LoVo (cell line): ENCODE measurements at places on chromosomes 3 and 15.
A peak's percentile ranks its signal among the peaks of the same experiment; 100 is the strongest.

DNA sequence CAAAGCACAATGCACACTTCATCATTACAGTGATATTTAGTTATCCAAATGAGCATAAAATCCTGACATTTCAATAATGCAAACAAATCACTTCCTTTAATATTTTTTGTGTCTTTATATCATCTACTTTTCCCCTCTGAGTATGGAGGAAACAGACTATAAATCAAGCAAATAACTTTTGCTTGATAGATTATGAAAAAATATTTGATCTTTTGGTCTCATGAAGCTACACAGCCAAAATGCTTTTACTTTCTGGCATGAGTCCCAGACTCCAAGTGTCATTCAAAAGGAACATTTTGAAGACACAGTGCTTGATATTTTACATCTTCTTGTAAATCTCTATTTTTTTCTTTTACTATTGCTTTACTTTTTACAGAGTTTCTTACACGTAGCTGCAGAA, 215.3 kb upstream of the ROBO1 start:
- no peak for DNase-seq

GRCh38 chr3:119084371-119085069, 49.9 kb upstream of the IGSF11 start:
- peak; percentile 54 for DNase-seq

GRCh38 chr3:134526319-134526718, 40.5 kb downstream of the CEP63 start:
- DNase-seq = no peak

DNA sequence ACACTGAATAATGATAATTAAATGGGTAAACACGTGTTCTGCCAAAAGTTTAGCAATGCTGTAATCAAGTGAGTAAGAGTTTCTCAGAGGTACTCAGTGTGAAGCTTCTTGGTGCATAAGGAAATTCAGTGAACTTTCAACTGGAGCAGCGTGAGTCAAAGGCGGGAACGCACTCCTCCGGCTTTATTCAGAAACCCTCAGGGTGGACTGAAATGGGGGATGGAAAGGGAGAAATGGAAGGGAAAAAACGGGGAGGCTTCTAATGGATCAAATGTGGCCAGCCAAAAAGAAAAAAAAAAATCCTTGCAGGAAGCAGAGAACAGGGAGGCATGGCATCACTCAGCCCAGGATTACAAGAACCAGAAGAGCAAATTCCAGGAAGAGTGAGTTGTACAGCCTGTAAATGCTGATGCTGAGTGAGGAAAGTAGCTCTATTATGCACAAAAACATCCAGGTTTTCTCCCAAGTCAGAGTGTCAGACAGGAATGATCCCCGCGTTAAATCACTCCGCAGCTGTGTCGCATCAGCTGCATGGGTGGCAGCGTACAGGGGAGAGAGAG, 85.3 kb downstream of the ASB7 start:
- no peak for DNase-seq

- no peak for DNase-seq
These were observed 100.5 kb downstream of the ABHD5 start for GRCh38 chr3:43791246-43791645.

- DNase-seq = no peak
These were observed 88.8 kb downstream of the IGSF11 start for GRCh38 chr3:118945834-118946233.

DNA sequence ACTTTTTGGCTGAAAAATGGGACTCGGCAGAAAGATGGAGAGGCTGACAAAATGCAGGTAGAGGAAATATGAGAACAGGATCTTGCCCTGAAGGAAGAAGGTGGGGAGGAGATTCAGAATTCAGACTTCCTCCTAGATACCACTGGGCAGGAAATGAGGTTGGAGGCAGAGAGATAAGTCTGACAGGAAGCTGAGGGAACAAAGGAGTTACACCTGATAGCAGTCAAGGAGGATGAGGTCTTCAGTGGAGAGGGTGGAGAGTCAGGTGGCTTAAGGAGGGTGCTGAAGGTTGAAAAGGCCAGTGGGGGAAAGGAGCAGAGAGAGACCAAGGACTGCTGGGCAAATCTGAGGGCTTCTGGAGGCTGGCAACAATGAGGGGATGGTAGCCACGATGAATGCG, 56.8 kb downstream of the CCR4 start:
- DNase-seq = no peak

DNA sequence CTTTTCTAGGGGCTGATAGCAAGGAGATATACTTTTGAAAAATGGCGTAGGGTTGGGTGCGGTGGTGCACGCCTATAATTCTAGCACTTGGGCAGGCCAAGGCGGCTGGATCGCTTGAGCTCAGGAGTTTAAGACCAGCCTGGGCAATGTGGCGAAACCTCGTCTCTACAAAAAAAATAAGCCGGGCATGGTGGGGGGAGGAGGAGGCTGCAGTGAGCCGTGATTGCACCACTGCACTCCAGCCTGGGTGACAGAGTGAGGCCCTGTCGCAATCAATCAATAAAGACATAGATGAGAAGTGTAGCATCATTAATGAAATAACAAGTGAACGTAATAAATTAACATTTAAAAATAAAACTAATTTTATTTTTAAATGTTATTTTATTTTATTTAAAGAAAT, 134.6 kb downstream of the SLCO3A1 start:
- DNase-seq = no peak
